ENCODE measurements at places on chromosomes 4 and X.

GRCh38 chr4:8284391-8284790 lies 14.8 kb downstream of the HTRA3 start:
- DNase-seq = no peak

DNA sequence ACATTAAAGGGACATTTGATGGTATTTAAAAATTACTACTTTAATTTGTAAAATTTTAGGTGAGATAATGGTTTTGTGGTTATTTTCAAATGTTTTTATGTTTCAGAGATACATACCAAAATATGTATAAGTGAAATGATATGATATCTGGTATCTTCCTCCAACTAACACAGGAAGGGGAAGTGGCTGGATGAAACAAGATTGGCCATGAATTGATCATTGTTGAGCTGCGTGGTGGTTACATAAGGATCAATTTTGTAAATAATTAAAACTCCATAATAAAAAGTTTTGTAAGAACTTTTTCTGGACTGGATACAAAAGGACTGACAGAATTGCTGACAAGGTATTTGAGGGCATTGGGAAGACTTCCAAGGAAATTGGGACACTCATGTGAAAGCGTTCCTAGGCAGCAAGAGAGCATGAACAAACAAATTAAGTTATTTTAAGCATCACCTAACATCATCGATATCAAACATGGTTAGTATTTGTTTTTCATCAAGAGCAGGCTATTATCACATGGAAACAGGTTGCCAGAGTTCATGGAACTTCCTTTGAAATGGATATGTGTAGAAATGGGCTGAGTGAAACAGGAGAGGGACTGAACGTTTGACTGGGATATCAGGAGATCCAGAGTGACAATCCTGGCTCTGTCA lies 4.4 kb upstream of the PGM2 start:
- no peak for DNase-seq

DNA sequence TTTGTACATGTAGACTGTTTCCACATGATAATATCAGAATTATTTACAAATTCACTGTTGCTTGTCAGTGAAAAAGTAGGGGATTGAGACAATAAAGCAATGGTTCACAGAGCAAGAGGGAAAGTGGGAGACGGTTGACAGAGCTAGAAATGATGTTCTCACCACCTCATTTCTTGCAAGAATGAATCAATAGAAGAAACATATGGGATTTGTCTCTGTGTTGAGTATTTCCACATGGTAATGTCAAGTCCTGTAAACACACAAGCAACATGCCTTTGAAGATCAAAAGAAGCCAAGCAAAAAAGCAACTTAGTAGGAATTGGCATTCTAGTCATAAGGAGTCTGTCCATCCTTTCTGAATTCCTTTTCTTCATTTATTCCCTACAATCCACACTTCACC lies 1806.6 kb upstream of the AGA start:
- DNase-seq = no peak

DNA sequence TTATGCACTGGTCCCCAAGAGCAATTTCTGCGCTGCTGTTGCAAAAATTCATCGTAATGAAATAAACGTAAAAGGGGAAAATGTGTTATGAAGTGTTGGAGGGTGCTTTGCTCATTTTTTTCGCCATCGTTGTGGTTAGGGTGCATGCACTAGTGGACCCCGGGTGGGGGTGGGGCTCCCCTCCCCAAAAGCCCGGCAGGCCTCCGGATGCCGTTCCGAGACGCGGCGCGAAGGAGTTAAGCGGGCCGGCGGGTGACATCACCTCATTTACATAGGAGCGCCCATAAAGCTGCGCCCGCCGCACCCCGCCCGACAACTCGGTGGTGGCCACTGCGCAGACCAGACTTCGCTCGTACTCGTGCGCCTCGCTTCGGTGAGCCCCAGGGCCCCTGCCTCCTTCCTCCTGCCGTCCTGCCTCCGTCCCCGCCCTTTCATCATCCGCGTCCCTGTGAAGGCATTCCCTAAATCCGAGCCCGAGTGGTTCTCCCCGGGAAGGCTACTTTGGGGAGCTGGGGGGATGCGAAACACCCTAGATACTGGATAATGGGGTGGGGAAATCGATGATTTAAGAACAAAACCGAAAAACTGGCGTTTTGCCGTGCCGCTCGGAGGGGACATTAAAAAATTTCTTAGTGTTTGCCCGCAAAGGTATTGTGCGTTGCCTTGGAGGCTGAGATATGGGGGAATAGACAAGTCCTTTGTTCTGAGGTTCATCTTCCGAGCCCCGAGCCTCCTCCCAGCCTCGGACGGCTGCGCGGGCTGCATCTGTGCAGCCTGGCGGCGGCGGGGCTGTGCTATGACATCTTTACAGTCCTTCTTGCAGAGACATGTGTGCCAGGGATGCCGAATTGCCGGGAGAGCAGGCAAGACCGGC lies at the start of gene TMSB4X:
TMSB4X (plus strand) TSS at position 315 of the 874 bp plus-strand sequence.
- DNase-seq = peak; percentile 76

DNA sequence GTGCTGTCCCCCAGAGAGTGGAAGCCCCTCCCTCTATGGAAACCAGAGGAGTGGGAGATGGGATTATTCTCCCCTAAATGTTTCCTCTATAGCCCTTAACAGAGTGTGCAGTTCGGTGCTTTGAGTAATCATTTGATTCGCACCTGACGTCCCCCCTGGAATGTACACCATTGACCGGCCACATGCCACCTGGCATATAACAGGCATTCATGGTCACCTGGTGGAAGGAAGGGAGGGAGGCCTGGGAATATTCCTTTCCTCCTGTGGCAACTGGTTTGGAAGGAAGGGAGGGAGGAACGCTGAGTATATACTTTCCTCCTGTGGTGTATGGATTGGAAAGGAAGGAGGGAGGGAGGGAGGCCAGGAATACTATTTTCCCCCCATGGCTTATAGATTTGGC lies 77.2 kb downstream of the CRMP1 start:
- no peak for DNase-seq

DNA sequence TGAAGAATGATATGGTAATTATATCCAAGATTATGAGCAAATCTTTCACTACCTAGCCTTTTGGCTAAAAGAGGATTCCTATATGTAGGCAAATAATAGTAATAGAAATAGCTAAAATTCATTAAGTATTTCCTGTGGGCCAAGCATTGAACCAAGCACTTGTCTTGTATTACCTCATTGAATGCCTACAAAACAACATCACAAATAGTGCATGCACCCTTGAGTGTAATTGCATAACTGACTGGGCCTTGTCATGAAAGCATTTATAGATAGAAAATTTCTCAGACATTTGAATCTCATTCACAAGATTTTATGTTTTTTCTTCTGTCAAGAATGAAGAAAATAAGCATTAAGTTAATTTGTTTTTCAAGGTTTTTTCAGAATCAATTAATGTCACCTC lies 3.9 kb upstream of the HPGDS start:
- DNase-seq = no peak

- DNase-seq = no peak
Measured at GRCh38 chr4:89489338-89489771, 181.8 kb upstream of the GPRIN3 start.

- DNase-seq = peak; percentile 53
Measured at GRCh38 chrX:153582896-153583295, 16.0 kb downstream of the CCNQ start.
